Activated CD4-positive, alpha-beta T cell treated with anti-CD3 and anti-CD28 coated beads, Interleukin-10, Interleukin-2, amounts not matched to agents 100 ng/mL and 50 ng/mL, durations not matched to agents 16 hours and 8 hours (primary cell): ENCODE measurements at places on chromosomes 3 and 15.

DNA sequence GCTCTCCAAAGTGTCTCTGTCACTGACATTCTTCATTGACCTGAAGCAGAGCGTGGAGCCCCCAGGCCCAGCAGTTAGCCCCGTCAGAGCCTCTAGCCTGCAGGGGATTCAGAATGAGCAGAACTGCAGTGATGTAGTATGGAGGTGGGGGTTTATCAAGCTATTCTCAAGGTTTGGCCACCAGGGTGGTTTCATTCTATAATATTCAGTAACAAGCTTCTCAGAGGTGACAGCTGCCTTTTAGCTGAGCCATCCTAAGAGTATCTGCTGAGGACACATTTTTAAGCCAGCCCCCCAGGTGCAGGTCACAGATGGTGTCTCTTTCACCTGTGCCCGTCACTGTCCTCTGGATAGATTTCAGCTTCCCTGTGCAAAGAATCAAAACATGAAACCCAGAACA, 31.9 kb downstream of the CMTM7 start:
- no peak for DNase-seq

DNA sequence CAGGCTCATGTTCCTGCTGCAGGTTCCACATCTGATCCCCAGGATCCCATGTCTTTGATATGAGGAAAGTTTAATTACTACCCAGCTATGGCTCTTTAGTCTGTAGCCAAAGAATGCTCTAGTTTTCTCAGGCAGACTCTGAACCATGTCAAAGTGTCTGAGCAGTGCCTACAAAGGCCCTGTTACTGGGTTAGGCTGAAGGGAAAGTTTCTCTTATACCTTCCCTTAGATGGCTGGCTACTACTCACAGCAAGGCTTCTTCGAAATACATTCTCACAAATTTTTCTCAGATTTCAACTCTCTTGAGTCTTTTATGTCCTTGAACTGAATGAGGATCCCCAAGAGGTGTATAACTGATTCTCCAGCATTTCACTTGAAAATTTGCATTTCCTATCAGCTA, 102.4 kb downstream of the NR1D2 start:
- no peak for DNase-seq

DNA sequence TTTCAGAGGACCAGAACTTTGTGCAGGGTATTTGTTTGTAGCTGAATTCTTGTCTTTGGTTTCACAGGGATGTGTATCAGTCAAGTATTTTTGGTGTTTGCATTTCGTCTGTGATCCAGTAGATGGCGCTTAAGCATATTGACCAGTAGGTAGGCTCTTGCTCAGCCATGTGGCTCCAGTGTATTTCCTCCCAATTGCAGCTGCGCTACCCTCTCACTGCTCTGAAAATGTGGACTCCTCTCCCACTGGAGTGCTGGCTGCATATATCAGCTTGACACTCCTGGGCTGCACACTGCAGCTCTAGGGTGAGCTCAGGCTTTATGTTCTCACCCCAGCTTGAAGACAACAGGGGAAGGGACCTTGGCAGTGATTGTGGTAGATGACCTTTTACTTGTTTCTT, 1264.3 kb upstream of the ALCAM start:
- peak; percentile 26 for DNase-seq

- no peak for DNase-seq
These were observed 29.7 kb downstream of the DNASE1L3 start for GRCh38 chr3:58180940-58181587.

GRCh38 chr3:123834631-123835030, 49.5 kb downstream of the MYLK start:
- DNase-seq = no peak
